ENCODE measurements at places on chromosomes 2 and 18. TPM values are rescaled to one million over a fixed set of nuclear protein-coding genes. Genes with fewer than 3 reads are reported as not detected.

Gene IL1A
- total RNA-seq: not detected

Gene BOLL
- total RNA-seq: not detected

Gene GRB14
- 51.3 TPM for total RNA-seq

Gene TFCP2L1
- total RNA-seq: 0.33 TPM

Gene SAG
- not detected for total RNA-seq

Gene CERKL
- total RNA-seq: 0.65 TPM

Gene NOSTRIN
- not detected for total RNA-seq

Gene THOC1
- total RNA-seq: 17.8 TPM

Gene TRABD2A
- 0.49 TPM for total RNA-seq

Gene GKN1
- not detected for total RNA-seq

Gene B3GNT7
- 9.9 TPM for total RNA-seq

Gene TDRD15
- total RNA-seq: not detected

Gene ANKRD30BL
- total RNA-seq: not detected

Gene CXCR4
- total RNA-seq: not detected

Gene EN1
- total RNA-seq: not detected

Gene TCF4
- total RNA-seq: 14.2 TPM

Gene SLC23A3
- under 0.01 TPM for total RNA-seq

Gene CYRIA
- total RNA-seq: 4.3 TPM

Gene RNF149
- total RNA-seq: 23.8 TPM

Gene REG3G
- total RNA-seq: not detected

Gene SOX11
- total RNA-seq: 10.4 TPM

Gene FASTKD1
- 8.3 TPM for total RNA-seq

Gene LRRFIP1
- 49.5 TPM for total RNA-seq

Gene ST6GAL2
- 23.3 TPM for total RNA-seq

Gene ANKRD30B
- not detected for total RNA-seq

Gene ITPRIPL1
- 5.5 TPM for total RNA-seq

Gene IKZF2
- total RNA-seq: 4.2 TPM
